ENCODE measurements at places on chromosomes 3 and 15.

DNA sequence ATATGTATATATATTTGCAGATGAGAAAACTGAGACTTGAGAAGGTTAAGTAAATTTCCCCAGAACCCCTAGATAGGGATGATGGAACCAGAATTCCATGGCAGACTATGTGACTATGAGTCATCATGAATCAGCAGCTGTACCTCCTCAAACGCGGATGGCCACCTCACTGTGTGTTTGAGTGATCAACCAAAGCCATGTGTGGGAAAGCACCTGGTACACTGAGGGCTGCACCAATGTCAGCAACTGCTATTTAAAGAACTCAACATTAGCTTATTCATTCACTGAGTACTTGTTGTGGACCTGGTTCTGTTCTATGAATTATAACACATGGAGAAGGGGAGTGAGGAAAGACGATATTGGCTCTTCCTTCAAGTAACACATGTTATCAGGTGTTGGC, 377.0 kb downstream of the GAP43 start:
- DNase-seq, result no peak

DNA sequence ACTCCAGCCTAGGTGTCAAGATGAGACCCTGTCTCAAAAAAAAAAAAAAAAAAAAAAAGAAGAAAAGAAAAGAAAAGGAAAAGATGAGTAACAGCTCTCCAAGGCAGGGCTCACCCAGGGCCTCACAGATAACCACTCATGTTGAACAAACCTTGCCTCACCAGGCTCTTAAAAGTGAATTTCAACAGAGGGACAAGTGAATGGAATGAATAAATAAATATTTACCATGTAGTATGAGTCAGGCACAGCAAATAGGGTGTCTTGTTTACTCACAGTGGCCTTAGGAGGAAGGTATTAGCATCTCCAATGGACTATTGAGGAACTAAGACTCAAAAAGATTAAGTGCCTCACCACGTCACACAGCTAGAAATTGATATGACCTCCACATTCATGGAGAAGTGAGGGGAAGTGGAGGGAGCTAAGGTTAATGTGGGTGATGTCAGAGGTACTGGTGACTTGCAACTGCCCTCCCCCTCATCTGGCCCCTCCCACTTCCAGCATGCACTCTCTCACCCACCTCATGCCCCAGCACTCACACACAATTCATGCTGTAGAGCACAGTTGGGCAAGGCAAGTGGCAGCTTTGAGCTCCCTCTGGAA, 255.5 kb downstream of the UACA start:
- peak; percentile 53 for DNase-seq

- no peak for DNase-seq
Observed at GRCh38 chr15:88624156-88624970, 3.2 kb downstream of the AEN start.

DNA sequence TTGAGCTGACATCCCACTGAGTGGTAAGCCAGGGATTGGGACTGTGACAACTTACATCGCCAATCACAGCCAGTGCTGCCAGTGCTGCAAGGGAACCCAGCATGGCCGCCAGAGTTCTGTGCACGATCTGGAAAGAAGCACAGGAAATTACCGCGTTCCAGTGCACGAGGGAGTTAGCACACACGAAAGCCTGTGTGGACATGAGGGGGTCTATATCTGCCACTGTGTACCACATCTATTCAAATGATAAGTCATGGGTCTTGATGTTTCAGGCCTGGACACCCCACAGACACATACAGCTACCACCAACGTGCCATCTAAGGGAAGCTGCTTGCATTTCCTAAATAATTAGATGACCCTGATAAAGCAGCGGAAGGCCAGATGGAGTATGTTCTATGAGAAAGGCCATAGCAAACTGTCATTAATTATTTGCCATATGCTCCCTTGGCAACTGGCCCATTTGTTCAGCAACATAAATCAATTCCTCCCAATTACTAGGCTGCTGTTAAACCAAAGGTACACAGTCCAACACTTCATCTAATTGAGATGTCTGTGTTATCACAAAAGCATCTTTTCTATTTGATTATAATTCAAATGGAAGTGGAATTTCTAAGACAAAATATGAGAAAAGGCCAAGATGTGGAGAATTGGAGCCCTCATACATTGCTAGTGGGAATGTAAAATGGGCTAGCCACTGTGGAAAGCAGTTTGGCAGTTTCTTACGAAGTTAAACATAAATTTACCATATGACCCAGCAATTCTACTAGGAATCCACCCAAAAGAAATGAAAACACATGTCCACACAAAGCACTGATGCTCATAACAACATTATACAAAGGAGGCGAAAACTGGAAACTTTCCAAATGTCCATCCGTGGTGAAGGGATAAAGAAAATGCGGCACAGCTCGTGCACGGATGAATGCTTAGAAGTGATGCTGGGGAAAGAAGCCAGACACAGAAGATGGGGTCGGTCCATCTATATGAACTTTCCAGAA, 108.3 kb downstream of the OCA2 start:
- DNase-seq, result no peak

- no peak for DNase-seq
Observed at GRCh38 chr15:68271854-68272471, 5.6 kb upstream of the FEM1B start.

DNA sequence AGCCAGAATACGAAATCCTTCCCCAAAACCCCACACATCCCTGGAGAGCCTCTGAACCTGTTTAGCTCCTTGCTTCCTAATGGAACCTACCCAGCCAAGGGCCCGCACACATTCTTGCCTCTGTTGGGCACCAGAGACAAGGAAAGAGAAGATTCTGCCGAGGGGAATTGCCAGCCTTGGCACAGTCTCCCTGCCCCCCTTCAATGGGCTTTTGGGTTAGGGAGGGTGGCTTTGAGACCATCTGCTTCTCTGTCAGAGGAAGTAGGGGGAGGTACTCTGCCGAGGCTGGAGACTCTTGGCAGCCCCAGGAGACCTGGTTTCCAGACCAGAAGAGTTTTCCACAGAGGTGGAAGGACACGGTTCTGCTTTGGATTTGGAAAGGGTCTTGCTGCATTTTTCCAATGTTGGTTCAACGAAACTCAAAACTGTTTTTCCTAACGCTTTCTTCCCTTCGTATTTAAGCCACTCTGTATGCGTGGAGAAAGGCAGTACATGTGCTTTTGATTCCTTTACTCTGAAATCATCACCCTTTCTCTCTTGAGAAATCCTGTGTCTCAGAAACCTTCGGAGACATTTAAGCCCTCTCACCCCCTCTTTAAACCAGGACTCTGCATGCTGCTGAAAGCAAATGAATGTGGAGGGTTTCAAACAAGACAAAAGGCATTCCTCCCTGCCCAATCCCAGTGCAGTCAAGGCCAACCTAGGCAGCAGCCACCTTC, 78.8 kb upstream of the PRR23C start:
- no peak for DNase-seq

DNA sequence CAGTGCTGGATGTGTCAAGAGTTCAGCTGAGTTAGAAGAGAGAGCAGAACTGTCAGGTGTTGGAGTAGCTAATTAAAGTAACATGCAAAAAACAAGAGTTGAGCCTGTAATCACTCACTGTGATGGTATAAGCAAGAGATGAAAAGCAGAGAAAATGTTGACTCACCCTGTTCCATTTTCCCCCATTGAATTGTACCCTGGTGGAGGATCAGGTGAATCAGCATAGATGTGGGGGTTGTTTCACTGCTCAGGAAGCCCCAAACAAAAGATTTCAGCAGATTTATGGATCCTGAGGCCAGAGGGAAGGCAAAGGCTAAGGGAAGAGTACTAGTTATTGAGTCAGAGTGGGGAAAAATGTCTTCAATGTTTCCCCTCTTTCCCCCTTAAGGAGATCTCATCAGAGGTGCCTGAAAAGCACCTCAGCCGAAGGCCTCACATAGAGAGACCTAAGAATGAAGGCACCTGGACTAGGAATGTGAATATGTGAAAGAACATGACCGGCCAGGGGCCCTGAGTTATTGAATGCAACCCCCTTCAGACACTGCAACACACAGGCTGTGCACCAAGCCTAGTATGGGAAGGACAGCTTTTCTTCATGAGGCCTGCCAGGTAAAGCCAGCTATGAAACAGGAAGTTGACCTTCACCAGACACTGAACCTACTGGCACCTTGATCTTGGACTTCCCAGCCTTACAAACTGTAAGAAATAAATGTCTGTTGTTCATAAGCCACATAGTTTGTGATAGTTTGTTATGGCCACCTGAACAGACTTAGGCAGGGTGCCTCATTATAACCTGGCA, 90.1 kb downstream of the TMCO5A start:
- no peak for DNase-seq

DNA sequence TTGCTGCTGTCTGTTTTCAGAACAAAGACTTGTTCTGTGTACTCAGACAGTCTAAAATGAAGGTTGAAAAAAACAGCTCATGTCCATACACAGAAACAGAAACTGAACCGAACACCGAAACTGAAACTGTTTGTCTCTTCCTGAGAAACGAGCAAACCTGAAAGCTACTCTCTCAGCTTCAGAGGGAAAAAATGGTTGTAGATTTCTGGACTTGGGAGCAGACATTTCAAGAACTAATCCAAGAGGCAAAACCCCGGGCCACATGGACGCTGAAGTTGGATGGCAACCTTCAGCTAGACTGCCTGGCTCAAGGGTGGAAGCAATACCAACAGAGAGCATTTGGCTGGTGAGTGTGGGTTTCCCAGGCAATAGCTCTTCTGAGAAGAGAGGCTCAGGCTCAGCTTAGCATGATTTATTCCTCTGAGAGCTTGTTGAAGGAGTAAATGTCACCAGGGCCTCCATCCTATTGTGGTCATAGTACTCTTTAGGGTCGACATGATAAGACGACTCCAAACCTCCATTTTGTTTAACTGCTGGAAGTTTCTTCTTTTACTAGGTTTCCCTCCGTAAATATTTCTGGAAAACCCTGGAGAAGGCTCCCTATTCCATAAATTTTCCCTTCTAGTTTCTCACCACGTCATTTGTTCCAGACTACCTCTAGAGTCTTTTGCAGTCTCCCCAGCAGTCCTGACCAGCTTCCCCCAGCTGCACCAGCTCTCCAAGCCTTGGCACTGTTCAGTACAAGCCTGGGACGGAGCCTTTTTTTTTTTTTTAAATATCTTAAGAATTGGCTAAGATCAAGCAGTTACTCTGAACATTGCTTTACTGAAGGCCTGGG, at the start of gene RTP4:
Gene RTP4, plus strand, starts transcription at position 135 of the 838 bp plus-strand sequence. Its CDS starts 57 bp downstream, at position 192.
- DNase-seq, result no peak

GRCh38 chr3:7721869-7722268, 779.8 kb upstream of the LMCD1 start:
- DNase-seq, result no peak

DNA sequence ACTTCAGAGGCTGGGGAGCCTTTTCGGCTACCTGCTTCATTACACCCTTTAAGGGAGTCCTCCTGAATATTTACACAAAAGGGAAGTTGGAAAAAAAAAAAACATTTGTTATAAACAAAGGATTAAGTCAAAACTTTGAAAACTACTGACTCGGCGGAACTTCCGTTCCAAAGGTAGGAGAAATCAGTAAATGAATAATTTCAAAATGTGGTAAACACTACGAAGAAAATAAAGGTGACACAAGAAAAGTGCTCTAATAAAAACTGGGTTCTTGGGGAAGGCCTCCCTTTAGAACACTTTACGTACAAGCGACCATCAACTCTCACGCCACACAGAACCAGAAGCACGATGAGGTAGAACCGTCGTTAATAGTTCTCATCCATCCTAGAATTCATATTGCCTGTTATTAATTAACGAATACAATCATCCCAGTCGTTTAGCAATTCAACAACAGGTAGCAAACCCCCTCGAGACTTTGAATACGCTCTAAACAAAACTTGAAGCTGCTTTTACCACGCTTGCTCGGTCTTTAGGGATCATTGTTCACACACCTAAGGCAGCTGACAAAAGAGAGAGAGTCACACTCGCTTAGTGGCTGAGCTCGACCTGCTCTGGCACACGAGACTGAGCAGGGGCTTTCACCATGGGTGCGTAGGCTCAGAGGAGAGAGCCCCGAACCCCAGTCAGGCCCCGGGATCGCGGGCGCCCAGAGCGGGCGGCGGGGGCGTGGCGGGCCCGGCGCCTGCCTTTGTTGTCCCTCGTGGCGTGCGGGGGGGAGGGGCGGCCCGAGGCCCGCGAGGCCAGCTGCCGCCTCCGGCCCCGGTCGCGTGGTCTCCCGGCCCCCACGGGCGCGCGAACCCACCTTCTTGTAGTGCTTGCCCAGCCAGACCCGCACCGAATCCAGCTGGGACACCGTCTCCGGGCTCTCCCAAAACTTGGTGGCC, 680 bp downstream of the SMARCC1 start:
- peak; percentile 17 for DNase-seq

DNA sequence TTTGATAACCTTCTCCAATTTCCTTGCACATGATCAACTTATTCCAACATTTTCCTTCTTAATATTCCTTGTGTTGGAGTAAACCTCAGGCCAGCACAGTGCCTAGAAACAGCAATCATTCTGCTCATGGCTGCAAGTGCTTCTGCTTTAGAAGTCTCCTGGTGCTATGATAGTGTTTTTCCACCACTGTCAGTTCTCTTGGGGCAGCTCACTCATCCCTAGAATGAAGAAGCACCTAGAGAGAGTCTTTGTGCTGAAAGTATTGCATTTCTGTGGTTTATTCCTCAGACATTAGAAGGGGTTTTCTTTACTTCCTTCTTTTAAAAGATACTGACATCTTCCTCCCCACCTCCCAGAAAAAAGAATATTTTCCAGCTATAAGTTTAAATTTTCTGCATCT, 183.5 kb downstream of the RYR3 start:
- no peak for DNase-seq

GRCh38 chr3:123100193-123100776, 33.5 kb downstream of the PDIA5 start:
- DNase-seq, result no peak

GRCh38 chr3:55500555-55501330, 13.6 kb upstream of the WNT5A start:
- no peak for DNase-seq

GRCh38 chr3:150409125-150409511, 1.0 kb downstream of the TSC22D2 start:
- no peak for DNase-seq

GRCh38 chr3:53493963-53494791, at the start of gene CACNA1D:
Gene CACNA1D (plus strand): TSS chr3:53494611. CDS start chr3:53495167, 556 bp downstream.
- DNase-seq, result no peak

DNA sequence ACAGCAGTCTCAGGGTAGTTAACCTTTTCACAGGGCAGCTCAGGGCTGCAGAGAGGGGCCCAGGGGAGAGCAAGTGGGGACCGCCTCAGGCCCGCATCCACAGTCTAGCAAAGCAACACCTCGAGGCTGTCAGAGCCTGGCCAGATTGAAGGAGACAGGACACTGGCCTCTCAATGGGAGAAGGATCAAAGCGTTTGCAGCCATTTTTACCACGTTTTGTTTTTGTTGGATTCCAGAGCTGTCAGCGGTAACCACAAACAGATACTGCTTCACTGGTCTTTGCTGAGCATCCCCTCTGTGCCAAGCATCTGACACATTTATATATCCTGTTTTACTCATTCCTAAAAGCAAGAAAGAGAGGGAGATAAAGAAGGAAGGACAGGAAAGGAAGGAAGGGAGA, 153.8 kb downstream of the SHQ1 start:
- DNase-seq, result no peak

- no peak for DNase-seq
Observed at GRCh38 chr3:14299767-14300166, 102.6 kb upstream of the SLC6A6 start.

DNA sequence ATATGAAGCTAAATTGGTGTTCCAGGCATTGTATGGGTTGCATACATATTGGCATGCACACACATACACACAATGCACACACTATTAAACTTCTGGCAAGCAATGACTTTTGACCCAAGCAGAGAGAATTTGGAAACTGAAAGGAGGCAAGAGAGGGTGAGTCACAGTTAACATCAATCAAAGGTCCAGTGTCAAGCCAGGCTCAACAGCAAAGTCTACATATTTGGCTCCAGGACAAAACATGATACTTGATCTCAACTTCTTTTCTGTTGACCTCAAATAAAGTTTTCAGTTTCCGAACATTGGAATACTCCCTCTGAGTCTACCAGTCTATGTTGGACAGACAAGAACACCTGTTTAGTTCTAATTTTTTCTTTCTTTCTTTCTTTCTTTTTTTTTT, 28.3 kb downstream of the IL12A start:
- no peak for DNase-seq
